Activated gamma-delta T cell treated with anti-CD3 and anti-CD28 coated beads, Interleukin-2, amount 50 U/mL, for 16 hours (primary cell): ENCODE measurements at places on chromosomes 5 and 9.

DNA sequence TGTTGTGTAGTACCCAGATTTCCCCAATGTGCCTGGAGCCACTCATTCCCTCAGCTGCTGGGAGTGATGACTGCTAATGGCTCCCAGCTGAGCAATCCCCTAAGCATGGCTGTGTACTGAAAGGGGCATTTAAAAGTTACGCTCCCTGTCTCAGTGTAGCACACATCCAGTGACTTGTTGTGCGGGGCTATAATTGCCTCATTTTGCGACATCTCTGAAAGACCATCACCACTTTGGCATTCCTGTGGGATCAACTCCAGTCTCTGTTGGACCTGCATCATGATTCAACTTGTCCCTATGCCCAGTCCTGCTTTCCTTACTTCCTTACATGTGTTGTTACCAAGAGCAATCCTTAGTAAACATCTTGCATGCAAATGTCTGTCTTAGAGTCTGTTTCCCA is 201.2 kb upstream of the MPDZ start:
- DNase-seq = no peak

GRCh38 chr5:149036168-149036567 is 26.7 kb downstream of the SH3TC2 start:
- DNase-seq = no peak

DNA sequence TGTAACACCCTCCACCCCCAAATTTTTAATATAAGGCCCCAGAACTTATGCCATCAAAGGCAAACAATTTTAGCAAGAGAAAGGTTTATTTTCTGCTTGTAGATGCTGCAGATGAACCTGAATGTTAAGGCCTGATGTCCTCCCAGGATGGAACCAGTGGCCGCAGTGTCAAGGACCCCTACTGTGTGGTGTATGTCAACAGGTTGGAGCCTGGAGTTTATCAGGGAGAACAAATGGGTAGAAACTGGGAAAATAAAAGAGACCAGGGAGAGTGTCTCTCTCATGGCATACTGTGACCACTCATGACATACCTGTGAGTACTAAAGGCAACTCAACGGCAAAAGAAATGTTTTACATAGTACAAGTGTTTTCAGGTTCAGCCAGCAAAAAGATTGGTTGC is 34.5 kb upstream of the LMNB1 start:
- DNase-seq = no peak

DNA sequence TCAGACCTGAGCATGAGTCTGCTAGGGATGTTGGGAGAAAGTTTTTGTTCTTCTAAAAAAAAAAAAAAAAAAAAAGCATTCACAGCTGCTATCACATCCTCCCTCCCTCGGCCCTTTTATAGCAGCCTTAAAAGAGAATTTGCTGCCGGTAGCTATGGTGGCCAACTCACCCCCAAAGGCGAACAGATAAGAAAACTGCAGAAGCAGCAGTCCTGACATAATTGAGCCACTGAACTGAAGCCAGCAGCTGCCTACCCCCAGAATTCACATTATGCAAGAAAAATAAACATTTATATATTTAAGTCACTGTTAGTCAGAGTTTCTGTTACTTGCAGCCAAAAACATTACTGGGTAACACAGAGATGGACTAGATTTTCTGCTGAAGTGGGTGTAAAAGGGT is 124.3 kb upstream of the SMARCA2 start:
- DNase-seq = no peak

GRCh38 chr5:124922255-124922975 is 176.0 kb upstream of the ZNF608 start:
- DNase-seq = no peak

DNA sequence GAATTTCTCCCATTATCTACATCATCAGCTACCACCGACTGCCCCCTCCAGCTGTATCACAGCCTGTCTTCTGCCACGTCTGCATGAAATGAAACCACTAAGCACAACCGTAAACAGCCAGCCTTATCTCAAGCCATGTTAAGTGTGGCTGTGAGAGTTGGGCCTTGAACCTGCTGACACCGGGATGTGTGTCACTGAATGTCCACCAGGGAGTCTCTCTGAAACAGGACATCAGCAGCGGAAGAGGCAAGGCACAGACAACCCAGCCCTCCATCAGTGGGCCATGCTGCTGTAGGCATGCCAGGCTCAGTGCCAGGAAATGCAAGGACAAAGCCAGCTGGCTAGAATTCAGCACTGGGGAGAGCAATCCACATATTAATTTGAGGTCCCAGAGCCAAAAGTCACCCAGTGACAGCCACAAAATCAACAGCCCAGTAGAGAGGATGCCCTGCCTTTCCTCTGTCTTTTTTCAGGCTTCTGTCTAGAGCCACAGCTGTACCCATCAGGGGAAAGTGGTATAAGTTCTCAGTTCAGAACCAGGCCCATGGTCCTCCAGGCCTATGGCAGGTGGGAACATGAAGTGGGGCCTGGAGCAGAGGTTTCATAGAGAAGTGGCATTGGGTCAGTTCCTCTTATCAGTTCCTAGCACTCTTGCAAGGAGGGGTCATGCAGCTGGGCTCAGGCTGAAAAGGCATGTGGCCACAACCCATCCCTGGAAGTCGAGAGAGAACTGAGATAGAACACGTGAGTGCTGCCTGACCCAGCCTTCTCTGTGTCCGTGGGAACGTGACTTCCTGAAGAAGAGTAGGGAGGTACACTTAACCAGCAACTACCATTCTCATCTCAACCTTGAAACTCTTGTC is 199.4 kb downstream of the ESM1 start:
- no peak for DNase-seq

DNA sequence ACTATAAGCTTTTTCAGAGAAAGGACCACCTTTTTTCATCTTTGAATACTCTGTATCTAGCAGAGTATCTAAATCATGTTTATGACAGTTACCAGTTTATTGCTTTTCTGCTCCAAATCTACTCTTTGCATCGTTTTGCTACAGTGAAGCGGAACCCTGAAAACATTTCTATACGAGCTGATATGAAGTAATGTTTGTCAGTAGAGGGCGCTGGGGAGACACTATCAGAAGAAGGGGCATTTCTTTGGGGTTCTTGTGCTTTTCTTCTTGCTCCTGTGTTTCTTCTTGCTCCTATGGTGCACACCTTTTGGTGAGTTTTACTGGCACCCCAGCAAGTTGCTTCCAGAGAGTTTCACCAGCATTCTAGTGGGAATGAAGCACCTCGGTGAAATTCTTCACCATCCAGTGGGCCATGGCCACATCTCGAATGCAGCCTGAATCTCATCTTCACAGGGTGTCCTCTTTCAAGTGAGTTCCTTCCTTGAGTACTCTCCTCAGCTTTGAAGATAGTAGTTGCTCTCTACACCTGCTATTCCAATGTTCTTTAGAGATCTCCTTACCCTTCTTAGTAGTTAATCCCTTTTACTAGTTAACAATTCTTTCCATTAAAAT is 98.4 kb downstream of the FGF1 start:
- no peak for DNase-seq

DNA sequence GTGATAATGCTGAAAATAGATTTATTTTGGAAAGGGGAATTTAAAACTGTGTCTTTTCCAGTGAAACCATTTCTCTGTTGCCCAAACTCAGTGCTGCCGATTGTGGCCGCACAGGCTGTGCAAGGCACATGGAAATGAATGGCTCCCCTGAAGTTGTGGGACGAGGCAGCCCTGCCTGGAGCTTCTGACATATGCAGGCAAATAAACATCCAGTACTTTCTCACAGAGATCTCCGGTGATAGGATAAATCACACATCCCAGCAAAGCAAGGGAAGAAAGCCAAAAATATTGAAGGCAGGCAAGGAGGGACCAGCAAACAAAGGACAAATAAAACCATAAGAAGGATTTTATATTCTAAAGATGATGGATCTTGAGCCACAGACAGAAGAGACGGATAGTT is 464.5 kb downstream of the MTRR start:
- no peak for DNase-seq

DNA sequence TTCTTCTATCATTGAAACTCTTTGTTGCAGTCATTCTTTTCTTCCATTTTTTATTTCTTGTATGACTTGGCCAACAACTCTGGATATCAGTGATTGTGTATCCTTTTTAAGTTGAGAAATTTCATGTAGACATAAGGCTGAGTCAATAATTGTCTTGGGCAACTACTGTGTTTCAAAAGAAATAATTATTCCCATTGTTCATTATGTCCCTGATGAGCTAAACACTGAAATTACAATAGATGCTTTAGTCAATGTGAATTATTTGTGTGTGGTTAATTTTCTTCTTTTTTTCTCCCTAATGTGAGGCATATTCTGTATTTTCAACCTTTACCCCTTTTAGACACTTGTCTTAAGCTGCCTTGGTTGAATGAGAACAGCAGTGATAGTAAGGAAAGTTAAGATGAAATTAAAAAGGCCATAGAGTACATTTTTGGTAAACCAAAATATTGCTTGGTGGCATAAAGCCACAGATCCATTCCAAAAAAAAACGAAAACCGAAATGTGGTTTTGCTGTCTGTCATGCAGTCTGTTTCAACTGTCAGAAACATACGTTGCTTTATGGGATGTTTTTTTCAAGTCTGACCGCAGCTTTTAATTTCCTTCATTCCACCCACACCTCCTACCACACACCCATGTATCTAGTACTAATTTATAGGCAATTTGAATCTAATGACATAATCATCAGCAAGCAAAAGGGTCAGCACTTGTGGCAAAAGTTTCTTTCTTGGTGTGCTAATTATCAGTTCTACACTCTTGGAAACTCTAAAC is 21.1 kb downstream of the TLE4 start:
- DNase-seq = no peak

- no peak for DNase-seq
Measured at GRCh38 chr9:72211047-72211446, 61.8 kb downstream of the GDA start.

DNA sequence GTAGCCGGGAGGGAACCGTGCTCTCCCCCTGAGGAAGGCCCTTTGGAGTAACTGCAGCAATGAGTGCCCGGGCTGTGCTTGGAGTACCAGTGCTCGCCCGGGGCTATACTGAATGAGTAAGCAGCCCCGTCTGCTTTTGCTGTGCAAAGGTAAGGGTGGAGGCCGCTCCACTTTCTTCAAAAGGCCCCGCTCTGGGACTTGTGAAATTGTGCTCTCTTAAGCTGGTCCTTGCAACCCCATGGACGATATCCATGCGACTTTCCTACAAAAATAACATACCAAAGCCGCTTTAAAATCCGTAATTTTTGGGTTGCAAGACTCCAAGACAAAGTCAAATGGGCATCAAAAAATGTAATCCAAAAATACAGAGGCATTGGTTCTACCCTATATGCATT is 578 bp upstream of the TNFAIP8 start:
- no peak for DNase-seq

GRCh38 chr5:43019291-43019613 is 20.9 kb downstream of the ANXA2R start:
- no peak for DNase-seq

GRCh38 chr9:77769246-77769645 is 121.1 kb upstream of the GNA14 start:
- DNase-seq = no peak

GRCh38 chr5:95069021-95069420 is 215.9 kb downstream of the MCTP1 start:
- no peak for DNase-seq

- no peak for DNase-seq
Measured at GRCh38 chr9:82010711-82011110, 22.1 kb downstream of the SPATA31D1 start.

- no peak for DNase-seq
Measured at GRCh38 chr9:6049798-6050197, 34.4 kb upstream of the RANBP6 start.

- no peak for DNase-seq
Measured at GRCh38 chr9:121067640-121068039, 7.1 kb upstream of the CNTRL start.

DNA sequence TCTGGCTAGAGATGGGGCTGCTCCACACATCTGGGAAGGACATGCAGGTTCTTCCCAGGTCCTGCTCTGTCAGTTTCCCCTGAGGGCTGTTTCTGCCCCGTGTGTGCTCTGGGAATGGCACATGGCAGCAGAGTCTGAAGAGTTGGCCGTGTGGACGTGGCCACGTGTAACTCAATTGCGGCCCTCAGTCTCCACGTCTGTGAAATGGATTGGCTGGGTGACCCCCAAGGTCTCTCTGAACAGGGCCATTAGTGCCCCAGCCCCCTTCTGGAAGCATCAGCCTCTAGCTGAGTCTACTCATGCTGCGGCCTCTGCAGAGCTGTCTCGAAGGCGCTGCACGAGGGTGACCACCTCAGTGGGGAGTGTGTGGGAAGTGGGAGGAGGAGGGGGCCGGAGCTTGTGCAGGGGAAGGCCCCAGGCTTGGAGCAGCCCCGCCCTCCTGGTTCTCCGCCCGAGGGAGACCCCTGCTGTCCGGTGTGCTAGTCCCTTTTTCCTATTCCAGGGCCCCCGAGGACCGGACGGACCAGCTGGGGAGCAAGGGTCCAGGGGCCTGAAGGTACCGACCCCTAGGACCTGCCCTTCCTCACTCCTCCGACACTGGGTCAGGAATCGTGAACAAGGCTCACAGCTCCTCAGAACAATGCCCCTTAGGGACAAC is 58.9 kb upstream of the ORM1 start:
- DNase-seq = no peak

GRCh38 chr5:54278036-54278830 is 32.1 kb downstream of the ARL15 start:
- DNase-seq = no peak

DNA sequence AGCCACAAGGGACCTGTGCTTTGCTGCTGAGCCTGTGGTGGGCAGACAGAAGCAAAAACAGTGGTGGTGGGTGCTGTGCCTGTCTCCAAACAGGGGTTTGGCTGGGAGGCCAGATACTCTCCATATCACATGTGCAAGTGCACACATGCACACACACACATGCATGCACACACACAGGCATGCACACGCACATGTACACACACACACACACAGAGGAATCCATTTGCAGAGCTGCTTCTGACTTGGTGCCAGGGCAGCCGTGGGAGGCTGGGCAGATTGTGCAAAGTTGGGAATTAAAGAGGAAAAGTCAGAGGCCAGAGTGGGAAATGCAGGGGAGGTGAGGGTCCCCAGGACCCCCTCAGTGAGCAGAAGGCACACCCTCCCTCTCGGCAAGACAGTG is 71.3 kb downstream of the NTNG2 start:
- DNase-seq = no peak

DNA sequence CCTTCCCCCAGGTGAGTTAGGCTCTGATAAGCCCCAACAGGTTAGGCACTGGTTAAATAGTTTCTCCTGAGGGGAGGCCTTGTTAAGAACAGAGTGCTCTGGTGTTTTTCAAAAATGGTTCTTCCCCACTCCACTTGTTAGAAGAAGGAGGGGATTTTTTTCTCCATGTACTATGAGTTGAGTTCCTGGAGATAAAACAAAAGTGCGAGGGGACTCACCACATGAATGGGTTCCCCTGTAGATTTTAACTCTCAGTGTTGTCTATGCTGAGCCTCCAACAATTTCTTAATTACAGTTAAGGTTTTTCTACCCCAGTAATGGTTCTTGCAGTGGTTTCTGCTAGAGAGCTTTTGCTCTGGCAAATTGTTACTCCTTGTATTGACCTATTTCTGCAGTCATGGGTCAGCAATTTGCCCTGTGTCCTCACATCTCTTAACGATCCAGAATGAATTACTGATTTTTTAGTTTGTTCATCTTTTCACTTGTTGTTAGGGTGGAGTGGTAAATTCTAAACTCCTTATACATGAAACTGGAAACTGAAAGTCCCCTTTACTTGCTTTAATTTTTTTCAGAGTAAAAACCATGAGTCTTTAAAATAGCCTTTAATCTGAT is 44.4 kb downstream of the SCAMP1 start:
- DNase-seq = no peak

GRCh38 chr9:93082841-93083411 is 13.1 kb upstream of the CARD19 start:
- DNase-seq = no peak
